ENCODE measurements at places on chromosomes 13 and 19.

- DNase-seq, result no peak
Measured at GRCh38 chr19:42057846-42058245, 12.2 kb downstream of the GRIK5 start.

- DNase-seq, result no peak
Measured at GRCh38 chr19:3383121-3383722, 16.8 kb downstream of the NFIC start.

- no peak for DNase-seq
Measured at GRCh38 chr13:108974686-108975085, 345.3 kb downstream of the MYO16 start.

DNA sequence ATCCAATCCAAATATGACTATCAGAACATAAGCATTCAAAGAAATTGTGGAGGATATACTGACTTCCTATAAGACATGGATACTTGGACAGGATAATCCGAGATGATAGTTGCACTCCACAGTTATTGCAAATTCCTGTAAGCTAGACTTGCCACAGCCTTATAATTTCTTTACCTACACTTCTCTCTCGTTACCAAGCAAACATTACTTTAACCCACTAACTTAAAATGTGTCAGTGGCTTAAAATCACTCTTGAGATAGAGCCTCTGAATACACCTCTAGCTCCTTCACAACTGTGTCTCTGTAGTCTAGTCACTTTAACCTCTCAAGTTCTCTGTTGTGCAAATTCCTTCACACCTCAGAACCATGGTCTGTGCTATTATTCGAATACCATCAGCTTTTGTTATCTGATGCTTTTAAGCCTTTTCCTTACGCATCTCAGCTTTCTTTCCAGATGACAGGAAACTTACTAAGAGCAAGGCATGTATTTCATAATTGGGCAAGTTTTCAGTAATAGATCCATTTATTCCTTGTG lies 474.9 kb upstream of the MIR17HG start:
- DNase-seq, result no peak

GRCh38 chr19:15622991-15623390 lies 8.0 kb downstream of the CYP4F8 start:
- no peak for DNase-seq

All from DMS 273 treated with DMSO at 0.1 percent for 48 hours (cell line).